ENCODE measurements at places on chromosomes 12 and 14. TPM values are rescaled to one million over a fixed set of nuclear protein-coding genes. Genes with fewer than 3 reads are reported as not detected.

DNA sequence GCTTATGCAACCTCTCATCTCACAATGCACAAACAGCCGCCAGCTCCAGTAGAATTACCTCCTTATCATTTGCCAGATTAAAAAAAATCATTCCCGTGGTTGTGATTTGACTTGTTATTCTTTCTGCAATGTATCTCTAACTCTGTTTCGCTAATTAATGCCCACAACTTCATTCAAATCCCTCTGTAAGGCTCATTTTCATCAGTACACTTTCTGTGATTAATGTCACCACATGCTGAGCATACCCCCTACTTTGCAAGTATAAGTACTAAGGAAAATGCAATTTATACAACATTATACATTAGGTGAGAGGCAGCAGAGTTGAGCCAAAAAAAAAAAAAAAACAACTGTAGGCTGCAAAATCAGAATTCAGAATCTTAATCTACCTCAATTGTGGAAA, 166.0 kb downstream of the FSCB start:
- H3K27ac ChIP-seq = no peak overlapping the region
- H3K36me3 ChIP-seq = no peaks in the 10 kb centered on the region

- peak; percentile 8 for DNase-seq
- H3K4me1 ChIP-seq = no peaks in the 10 kb centered on the region
- H3K27ac ChIP-seq = no peak overlapping the region
- H3K4me3 ChIP-seq = no peak overlapping the region
Observed at GRCh38 chr14:54329082-54329695, 67.6 kb upstream of the CDKN3 start.

- no peak overlapping the region for H3K4me3 ChIP-seq
- peak overlapping the region; percentile 1 for H3K27ac ChIP-seq
- H3K36me3 ChIP-seq = peaks cover 26% of the 10 kb centered on the region
- DNase-seq = no peak
Observed at GRCh38 chr14:92575748-92576303, 62.2 kb downstream of the RIN3 start.

The TMEM132C gene
- not detected for total RNA-seq

The TOMM20L gene
- total RNA-seq = not detected

DNA sequence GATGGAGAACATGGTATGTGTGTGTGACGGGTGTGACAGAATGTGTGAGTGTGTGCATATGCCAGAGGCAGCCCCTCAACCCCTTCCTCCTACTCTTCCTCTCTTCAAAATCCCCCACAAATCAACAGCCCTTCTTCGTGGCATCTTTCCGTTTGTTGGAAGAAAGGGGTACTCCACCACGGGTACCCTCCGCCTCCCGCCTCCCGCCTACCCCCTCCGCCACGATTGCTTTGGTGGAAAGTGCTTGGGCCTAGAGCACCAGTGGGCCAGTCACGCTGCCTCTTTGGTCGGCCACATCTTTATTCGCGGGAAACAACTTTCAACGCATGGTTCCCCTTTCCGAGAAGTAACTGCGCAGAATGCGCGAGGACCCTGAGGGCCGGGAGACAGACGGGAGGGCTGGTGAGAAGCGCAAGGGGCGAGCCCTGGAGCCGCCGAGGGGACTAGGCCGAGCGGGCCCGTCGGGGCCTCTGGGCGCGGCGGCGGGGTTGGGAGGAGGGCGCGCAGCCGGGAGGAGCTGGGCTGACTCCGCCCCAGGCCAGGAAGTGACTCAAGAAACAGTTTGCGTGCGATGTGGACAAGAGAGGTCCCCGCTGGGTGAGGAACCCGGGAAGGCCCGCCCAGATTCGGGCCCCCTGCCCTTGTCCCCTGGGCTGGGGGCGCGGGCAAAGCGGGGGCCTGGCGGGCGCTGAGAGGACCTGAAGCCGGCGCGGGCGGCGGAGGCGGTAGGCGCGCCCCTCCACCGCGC, at the start of the genes CBLN3 and KHNYN:
Gene CBLN3 (minus strand): TSS at position 274 of the 748 bp plus-strand sequence. CDS start 614 bp downstream, outside the sequence.
Gene KHNYN (plus strand): TSS at position 560 of the 748 bp plus-strand sequence. CDS start 777 bp downstream, outside the sequence.
- H3K27ac ChIP-seq = peak within 1 kb of the TSS; percentile 98
- H3K27me3 ChIP-seq = no peaks in the 10 kb centered on the region
- H3K36me3 ChIP-seq = peaks cover 27% of the 10 kb centered on the region
- H3K4me1 ChIP-seq = peaks cover 58% of the 10 kb centered on the region
- peak; percentile 91 for DNase-seq
- peak within 1 kb of the TSS; percentile 90 for H3K4me3 ChIP-seq

GRCh38 chr12:93990832-93991803, 157.3 kb upstream of the PLXNC1 start:
- no peaks in the 10 kb centered on the region for H3K4me1 ChIP-seq
- no peak overlapping the region for H3K4me3 ChIP-seq
- H3K36me3 ChIP-seq = no peaks in the 10 kb centered on the region
- H3K27me3 ChIP-seq = no peaks in the 10 kb centered on the region
- DNase-seq = no peak

- no peaks in the 10 kb centered on the region for H3K4me1 ChIP-seq
- no peak overlapping the region for H3K27ac ChIP-seq
- no peak for DNase-seq
Observed at GRCh38 chr12:29743077-29743476, 40.7 kb downstream of the TMTC1 start.

All from activated CD4-positive, alpha-beta T cell treated with anti-CD3 and anti-CD28 coated beads, Interleukin-2, amount 10 ng/mL, durations not matched to agents 7 days and 5 days (primary cell).